ENCODE measurements at places on chromosomes 7 and 10.

GRCh38 chr7:126979722-126980121 lies 273.0 kb downstream of the GRM8 start:
- no peak for DNase-seq

GRCh38 chr10:132713421-132714095 lies 72.4 kb downstream of the NKX6-2 start:
- no peak for DNase-seq

DNA sequence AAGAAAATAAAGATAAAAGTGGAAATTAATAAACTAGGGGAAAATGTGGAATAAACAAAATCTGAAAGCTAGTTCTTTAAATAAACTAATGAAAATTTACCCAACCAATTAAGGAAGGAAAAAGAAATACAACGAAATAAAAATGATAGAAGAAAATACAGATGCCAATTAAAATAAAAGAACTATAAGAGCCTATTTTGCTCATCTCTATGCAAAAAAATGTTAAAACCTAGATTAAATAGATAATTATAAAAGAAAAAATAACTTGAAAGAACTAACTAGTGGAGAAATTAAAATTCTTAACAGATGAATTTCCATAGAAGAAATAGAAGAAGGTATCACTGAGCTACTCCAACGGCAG lies 32.7 kb downstream of the PKD1L1 start:
- DNase-seq: no peak

GRCh38 chr10:33151344-33151864 lies 183.1 kb downstream of the NRP1 start:
- no peak for DNase-seq

GRCh38 chr10:97490592-97490991 lies 7.6 kb downstream of the MMS19 start:
- no peak for DNase-seq

DNA sequence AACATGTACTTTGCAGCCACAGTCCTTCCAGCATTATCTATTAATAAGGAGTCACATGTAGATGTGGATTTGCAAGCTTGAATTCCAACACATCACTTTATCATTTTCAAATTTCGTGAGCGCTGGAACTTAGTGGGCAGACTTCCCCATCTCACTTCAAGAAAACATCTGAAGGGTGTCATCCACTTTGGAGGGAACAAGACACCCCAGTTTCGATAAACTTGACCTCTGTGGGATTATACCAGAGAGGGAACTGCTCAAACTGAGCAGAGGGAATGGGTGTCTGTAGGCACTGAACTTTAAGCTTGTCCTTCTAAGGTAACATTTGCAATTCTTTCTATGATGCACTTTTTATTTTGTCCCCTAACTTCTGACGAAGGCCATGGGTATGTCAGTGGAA lies 27.5 kb downstream of the ADRB1 start:
- DNase-seq: no peak
